ENCODE measurements at places on chromosomes 4 and X.

DNA sequence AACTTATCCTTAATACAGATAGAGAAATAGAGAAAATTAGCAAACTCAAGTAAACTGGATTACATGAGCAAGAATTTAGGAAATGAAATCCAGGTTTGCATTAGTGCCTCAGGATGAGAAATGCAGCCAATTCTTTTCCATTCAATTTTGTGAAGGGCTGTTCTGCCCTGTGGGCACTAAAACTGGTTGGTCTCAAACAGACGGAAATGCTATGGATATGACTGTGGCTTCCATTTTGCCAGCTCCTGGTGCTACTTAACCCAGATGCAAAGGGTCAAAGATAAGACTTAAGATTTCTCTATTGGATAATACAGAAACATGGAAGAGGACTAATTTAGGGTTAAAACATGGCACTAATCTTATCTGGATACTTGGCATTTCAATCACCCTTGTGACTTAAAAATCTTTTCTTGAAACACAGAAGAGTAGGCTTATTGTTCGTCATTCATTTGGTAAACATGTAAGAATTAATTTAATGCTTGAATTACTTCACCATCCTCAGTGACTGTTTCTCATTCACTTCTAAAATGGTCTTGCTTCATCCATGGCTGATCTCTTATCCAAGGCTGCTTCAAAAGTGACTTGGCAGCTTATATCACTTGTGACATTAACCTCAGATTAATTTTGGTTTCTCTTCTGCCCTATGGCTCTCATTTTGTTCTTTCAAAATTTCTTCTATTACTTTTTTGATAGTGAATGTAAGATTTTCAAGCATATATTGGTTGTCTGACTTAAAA is 1008.7 kb downstream of the GLUD2 start:
- no peak for DNase-seq

- no peak for DNase-seq
Observed at GRCh38 chr4:44017422-44017739, 431.2 kb downstream of the KCTD8 start.

DNA sequence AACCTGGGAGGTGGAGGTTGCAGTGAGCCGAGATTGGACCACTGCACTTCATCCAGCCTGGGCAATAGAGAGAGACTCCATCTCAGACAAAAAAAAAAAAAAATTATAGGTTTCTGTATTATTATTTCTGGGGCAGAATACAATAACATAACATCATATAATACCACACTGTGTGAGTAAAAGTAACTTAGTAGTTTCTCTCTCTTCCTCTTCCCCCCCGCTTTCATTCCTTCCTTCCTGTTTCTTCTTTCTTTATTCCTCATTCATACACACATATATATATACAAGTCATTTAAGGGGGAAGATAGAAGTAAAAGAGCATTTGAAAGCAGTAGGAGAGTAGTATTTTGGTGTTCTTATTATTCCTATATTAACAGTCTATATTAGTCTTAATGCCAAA is 55.9 kb upstream of the FHDC1 start:
- no peak for DNase-seq

DNA sequence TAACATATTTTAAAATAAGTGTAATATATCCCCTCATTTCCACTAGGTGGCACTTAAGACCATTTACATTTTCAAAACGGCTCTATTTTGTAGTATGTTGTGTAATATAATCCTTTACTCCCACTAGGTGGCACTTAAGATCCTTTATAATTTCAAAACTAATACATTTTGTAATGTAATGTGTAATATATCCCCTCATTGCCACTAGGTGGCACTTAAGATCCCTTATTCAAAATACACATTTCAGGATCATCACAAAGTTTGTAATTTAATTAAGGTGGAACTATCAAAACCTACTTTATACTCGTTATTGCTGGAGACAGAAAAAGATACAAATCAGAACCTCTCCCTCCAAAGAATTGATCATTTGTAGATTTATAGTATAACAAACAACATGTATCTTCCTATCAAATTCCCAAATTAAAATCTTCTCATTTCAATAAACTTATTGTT is 132.5 kb downstream of the ARHGAP6 start:
- peak; percentile 72 for DNase-seq

GRCh38 chr4:189804894-189805293 is 135.8 kb upstream of the FRG1 start:
- DNase-seq: no peak

DNA sequence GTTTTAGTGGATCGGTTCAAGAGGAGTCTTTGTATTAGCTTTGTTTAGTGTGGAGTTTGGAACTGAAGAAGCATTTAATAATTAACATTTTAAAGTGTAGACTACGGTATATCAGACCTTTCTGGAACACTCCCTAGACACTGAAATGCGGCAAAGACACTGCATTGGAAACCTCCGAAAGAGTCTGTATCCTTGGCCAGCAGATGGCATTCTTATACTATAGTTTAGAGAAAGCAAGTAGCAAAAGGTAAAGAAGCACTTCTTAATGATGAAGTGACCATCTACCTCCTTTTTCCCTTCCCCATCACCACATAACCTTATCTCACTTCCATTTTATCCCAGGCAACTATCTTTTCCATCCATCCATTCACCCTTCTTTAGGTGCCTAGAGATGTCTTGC is 7.6 kb downstream of the FABP2 start:
- DNase-seq: peak; percentile 62

GRCh38 chr4:59060895-59061294 is 1950.7 kb upstream of the IGFBP7 start:
- DNase-seq: no peak

DNA sequence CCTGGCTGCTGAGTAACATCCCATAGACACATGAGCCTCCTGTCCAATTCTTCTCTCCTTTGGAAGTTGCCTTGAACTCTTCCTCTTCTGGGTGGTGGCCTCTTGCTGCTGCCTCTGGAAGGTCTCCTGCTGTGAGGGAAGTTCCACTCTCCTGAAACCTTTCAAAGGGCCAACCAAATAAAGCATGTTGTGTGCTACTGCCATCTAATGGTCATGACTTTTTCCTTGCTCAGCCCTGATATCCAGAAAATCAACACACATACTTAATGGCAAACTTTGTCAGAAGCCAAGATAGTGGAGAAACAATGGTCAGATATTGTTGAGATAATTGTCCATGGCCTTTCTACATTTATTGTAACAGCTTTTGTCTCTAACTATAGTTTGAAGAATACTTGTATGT is 19.1 kb upstream of the ZXDA start:
- peak; percentile 21 for DNase-seq

DNA sequence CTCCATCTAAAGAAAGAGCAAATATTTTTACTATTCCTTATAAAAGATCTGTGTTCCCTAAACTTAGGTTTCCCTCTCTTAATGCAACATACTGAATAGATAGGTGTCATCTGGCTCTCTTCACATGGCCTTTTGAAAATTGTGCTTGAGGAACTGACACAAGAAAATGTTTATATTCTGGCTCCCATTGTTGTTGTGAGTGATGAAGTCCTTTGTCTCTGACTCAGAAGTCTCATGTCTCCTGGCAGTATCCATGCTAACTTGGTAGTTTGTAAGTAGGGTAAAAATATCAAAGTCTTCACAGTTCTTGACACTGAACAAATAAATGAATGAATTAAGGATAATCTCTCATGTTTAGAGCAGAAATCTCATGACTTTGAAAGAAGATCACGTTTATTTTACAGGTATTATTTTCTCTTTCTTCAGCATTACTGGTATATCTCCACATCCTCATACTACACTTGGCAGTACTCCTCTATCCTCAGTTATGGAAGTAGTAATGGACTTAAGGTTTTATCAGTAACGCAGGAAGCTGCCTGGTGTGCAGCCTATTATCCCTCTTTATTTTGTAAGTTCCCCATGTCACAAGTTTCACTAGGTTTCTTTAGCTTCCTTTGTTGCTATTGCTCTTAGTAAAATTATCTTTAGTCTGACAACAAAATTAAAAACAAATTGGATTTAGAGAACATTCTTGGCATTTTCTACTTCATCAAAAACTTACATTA is 14.2 kb upstream of the PABPC4L start:
- DNase-seq: no peak

GRCh38 chrX:39481621-39482020 is 616.1 kb downstream of the BCOR start:
- DNase-seq: no peak

- DNase-seq: no peak
Observed at GRCh38 chr4:168629566-168629965, 132.7 kb downstream of the PALLD start.

DNA sequence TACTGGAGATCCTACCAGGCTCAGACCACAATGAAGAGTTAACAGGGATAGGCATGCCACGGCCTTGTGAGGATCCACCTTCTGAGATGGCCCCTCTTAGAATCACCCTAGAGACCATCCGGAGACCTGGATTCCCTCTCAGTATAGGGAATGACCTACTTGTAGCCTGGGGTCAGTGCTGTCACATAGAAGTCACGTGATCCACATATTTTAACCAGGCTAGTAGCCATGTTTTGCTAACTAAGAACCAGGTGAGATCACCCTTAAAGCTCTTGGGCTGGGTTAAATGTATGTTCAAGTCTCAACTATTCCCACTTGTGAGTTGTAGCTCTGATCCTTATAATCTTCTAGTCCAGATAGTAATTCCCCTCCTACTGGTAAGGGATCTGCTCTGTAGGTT is 215.4 kb downstream of the CCNG2 start:
- DNase-seq: no peak

GRCh38 chr4:138925495-138925894 is 90.1 kb upstream of the NOCT start:
- no peak for DNase-seq

DNA sequence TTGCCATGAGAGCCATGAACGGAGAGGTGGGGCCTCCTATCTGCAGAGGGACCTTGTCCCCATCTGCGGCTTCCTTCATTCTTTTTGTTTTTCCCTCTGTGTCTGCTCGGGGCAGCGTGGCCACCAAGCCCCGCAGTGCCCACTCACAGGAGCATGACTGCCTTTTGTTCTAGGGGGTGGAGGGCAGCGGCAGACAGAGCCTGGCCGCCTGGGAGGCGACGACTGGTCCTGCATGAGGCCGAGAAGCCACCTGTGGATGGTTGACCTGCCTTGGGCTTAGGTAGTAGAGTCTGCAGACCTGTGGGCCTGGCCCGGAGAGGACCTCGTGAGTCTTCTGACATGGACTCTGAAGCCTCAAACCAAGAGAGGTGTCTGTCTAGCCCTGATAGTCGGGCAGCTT is 1.4 kb downstream of the RBM3 start:
- DNase-seq: no peak

Data from CD4-positive, alpha-beta T cell treated with Interleukin-10 for 1 hour (primary cell).